ENCODE measurements at places on chromosomes 1 and 21.
A peak's percentile ranks its signal among the peaks of the same experiment; 100 is the strongest.

GRCh38 chr1:91687452-91687851, 186.8 kb downstream of the CDC7 start:
- peak overlapping the region; percentile 75 for H3K27ac ChIP-seq
- H3K4me3 ChIP-seq: no peak overlapping the region
- peaks cover 42% of the 10 kb centered on the region for H3K36me3 ChIP-seq
- no peak for DNase-seq

DNA sequence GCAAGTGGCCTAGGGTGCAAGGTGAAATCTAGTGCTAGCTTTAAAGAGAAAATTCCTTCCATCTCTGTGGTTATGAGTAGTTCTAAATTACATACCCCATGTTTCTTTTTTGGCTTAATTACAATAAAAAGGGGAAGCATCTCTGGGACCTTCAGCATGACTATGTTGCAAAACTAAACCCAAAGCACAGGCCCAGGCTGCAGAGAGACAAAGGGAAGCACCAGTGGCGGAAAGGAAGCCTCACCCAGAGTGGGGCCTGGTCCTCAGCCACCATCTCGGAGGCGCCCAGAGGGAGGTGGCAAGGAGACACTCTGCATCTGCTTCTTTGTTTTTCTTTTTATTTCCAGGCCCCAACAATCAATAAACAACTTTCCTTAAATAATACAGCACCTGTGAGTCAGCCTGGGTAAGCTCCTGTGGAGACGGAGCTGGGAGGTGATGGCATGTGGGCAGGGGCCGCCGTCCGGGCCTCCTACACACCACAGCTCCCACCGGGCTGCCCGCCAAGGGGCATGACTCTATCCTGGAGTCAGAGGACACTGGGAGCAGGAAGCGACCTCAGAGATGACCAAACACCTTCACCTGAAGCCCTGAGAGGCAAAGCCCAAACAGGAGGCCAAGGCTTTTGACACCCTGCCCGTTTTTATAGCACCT, 21.7 kb downstream of the ITPKB start:
- no peak for DNase-seq
- H3K4me3 ChIP-seq: peak overlapping the region; percentile 0
- H3K36me3 ChIP-seq: peaks cover 44% of the 10 kb centered on the region

DNA sequence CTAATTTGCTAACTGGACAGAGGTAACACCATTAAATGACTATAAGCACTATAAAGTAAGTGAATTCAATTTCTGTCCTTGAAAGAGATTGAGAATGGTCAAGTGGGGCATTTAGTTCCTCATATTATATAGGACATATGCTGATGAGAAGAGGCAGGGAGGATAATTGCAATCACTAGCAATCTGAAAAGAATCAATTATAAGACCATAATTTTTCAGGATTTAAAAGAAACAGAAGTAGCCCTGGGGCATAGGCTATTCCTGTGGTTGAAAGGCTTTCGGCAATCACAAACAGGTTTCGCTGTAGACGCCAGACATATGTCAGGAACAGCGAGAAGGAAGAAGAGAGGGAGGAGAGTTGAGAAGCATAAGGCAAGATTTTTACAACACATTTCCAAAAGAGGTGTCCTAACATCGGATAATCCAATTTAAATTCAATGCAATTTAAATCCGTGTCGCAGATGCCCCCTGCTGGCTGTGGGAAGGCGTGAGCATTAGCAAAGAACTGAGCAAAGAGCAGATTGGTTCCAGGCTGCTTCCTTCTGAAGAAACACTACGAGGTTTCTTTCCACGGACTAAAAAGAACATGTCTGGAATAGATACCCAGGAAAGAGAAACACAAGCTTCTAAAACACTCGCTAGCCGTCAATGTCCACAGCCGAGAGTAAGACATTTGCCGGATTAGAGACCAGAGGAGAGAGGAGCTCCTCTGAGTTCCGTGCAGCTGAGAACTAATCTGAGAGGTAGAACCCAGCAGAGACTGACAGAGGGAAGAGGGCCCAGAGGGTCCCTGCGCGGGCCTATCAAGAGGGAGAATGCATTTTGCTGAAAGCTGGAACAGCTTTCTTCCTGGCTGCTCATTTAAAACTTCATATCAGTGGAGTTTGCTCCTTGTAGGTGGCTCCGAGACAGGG, 27.9 kb downstream of the RGS5 start:
- no peak overlapping the region for H3K27ac ChIP-seq
- H3K4me3 ChIP-seq: no peak overlapping the region
- no peak for DNase-seq
- no peaks in the 10 kb centered on the region for H3K36me3 ChIP-seq

DNA sequence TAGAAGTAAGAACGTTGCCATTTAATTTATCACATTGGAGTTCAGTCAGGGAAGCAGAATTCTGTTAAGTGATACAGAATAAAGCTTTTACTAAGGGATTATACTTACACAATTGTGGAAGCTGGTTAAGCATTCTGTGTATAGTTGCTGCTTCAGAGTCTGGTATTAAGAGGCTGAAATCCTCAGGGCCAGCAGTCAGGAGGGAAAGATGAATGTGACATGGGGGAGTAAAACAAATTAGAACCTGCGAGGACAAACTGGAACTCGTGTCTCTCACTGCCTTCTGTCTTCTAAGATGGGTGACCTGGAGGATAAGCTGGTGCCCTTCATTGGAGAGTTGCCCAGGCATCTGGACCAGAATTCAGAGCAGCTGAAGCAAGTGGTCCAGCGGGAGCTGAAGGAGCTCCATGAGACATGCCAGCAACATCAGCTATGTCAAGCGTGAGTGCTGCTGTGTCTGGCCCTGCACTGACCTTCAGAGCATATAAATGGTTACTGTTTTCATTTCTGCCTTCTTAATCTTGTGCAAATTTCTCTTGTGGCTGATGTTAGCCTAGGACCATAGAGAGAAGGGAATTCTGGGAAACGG, 23.0 kb downstream of the MARK1 start:
- H3K27ac ChIP-seq: no peak overlapping the region
- DNase-seq: no peak
- no peaks in the 10 kb centered on the region for H3K4me1 ChIP-seq
- peaks cover 20% of the 10 kb centered on the region for H3K27me3 ChIP-seq

- no peak overlapping the region for H3K27ac ChIP-seq
- peaks cover 48% of the 10 kb centered on the region for H3K27me3 ChIP-seq
- DNase-seq: no peak
- H3K36me3 ChIP-seq: no peaks in the 10 kb centered on the region
- H3K4me3 ChIP-seq: no peak overlapping the region
- no peaks in the 10 kb centered on the region for H3K4me1 ChIP-seq
These were observed 323.5 kb downstream of the DUSP10 start for GRCh38 chr1:221418346-221418745.

DNA sequence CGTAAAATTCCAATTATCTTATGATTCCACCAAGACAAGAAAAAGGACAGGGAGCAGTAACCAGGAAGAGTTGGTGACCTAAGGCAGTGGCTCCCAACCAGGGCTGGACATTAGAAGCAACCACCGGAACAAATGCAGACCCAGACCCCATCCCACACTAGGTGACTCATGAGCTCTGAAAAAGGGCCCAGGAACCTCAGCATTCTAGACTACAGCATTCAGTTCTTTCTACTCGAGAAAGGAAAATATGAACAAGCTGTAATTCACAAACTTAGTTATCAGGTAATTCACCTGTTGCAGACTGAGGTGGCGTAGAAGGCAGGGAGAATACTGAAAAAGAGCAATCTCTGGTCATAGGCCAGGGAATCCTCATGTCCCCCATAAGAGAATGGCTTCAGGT, 138.4 kb upstream of the KRTAP19-8 start:
- peaks cover 6% of the 10 kb centered on the region for H3K36me3 ChIP-seq
- H3K27ac ChIP-seq: no peak overlapping the region
- H3K4me3 ChIP-seq: no peak overlapping the region
- H3K27me3 ChIP-seq: no peaks in the 10 kb centered on the region
- DNase-seq: no peak
- H3K4me1 ChIP-seq: peaks cover 16% of the 10 kb centered on the region

DNA sequence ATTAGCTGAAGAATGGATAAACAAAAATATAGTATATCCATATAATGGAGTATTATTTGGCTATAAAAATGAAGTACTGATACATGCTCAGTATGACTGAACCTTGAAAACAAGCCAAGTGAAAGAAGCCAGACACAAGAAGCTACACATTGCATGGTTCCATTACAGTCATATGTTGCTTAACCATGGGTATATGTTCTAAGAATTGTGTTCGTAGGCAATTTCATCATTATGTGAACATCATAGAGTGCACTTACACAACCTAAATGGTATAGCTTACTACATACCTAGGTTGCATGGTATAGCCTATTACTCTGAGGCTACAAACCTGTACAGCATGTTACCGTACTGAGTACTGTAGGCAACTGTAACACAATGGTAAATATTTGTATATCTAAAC, 28.6 kb upstream of the FCAMR start:
- H3K4me1 ChIP-seq: no peaks in the 10 kb centered on the region
- no peak for DNase-seq
- H3K4me3 ChIP-seq: no peak overlapping the region
- H3K36me3 ChIP-seq: no peaks in the 10 kb centered on the region

- H3K4me1 ChIP-seq: peaks cover 13% of the 10 kb centered on the region
- no peak overlapping the region for H3K27ac ChIP-seq
- no peaks in the 10 kb centered on the region for H3K27me3 ChIP-seq
- DNase-seq: no peak
These were observed 28.1 kb downstream of the ERI3 start for GRCh38 chr1:44326821-44327465.

DNA sequence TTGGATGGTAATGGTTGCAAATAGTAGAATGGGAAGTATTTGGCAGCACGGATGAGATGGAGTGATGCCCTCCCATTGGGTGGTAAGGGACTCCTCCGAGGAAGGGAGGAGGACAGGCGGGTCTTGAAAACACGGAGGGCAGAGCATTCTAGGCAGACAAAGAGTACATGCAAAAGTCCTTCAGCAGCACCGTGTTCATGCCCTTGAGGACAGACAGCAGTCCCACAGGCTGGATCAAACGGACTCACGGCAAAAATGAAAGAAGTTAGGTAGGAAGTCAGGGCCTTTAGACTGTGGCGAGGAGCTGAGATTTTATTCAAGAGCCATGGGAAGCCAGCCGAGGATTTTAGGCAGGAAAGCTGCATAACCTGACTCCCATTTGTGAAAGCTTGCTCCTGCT, 253.9 kb downstream of the RHOU start:
- no peak overlapping the region for H3K4me3 ChIP-seq
- no peaks in the 10 kb centered on the region for H3K36me3 ChIP-seq
- DNase-seq: no peak
- H3K27ac ChIP-seq: no peak overlapping the region

DNA sequence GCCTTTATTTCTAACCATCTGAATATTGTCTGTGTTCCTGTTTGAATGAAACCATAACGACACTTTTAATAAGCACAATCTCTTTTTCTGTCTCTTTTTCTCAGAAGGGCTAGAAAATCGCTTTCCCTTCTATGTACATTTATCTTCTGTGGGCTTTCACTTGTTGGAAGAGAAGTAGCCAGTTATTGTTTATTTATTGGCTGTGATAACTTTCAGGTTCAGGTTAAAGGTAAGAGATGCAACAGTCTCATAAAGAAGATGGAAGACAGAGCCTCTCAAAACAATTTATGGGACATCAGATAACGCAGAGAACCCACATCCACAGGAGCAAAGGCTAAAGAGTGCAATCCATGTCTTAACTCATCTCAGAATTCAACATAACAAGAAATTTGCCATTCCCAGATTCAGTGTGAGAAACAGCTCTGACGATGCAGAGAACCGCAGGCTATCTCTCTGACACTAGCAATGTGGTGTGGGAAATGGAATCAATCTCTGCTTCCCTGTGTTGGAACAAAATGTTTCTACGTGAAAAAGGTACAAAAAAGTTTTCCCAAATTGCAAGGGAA, 4.1 kb upstream of the CD244 start:
- H3K27ac ChIP-seq: no peak overlapping the region
- no peak for DNase-seq
- H3K4me1 ChIP-seq: peaks cover 30% of the 10 kb centered on the region
- H3K4me3 ChIP-seq: no peak overlapping the region

DNA sequence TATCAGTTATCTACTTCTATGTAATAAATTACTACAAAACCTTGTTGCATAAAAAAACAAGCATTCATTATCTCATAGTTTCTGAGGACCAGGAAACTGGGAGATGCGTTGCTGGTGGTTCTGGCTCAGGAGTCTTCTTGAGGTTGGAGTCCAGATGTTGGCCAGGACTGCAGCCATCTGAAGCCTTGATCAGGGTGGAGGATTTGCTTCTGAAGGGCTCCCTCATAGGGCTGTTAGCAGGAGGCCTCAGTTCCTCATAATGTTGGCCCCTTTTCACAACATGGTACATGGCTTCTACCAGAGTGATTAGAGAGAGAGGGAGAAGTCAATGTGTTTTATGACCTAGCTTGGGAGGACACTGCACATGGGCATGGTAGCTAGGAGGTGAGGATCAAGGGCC, 137.4 kb downstream of the CNIH3 start:
- H3K36me3 ChIP-seq: no peaks in the 10 kb centered on the region
- no peak overlapping the region for H3K27ac ChIP-seq
- no peaks in the 10 kb centered on the region for H3K4me1 ChIP-seq
- no peak for DNase-seq

DNA sequence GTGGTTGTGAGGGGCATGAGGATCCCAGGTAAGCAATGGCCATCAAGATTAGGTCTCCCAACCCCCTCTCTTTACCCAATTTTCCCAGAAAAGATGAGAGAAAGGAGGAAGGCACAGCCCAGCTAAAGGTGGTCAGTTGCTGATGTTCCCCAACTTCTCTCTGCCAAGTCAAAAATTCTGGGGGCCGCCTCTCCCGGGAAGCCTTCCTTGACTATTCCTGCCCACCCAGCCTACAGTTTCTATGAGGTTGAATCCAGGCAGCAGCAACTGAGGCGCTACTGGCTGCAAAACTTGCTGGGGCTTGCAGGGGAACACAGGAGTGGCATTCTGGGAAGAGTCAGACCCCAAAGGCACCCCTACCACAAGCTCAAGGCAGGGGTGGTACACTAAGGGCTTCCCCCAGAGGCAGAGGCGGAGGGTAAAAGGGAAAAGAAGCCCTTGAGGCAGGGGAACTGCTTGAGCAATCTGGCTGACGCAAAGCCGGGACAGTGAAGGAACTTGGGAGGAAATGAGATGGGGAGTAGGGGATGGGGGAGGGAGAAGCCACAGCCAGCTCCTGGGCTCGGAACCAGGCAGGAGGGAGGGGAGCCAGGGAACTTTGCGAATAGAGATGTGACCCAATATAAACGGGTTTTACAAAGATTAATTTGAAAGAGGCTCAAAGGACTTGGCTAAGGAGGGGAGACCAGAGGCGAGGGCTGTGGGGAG, 31.2 kb downstream of the SDC3 start:
- peaks cover 58% of the 10 kb centered on the region for H3K27me3 ChIP-seq
- no peaks in the 10 kb centered on the region for H3K36me3 ChIP-seq
- no peak overlapping the region for H3K4me3 ChIP-seq
- H3K4me1 ChIP-seq: no peaks in the 10 kb centered on the region
- DNase-seq: no peak
- no peak overlapping the region for H3K27ac ChIP-seq

GRCh38 chr1:16122916-16123315, 33.0 kb downstream of the EPHA2 start:
- H3K27ac ChIP-seq: peak overlapping the region; percentile 86
- peaks cover 3% of the 10 kb centered on the region for H3K36me3 ChIP-seq

GRCh38 chr1:190957565-190957964, 479.9 kb upstream of the BRINP3 start:
- no peak for DNase-seq
- H3K4me3 ChIP-seq: no peak overlapping the region
- H3K27ac ChIP-seq: no peak overlapping the region

GRCh38 chr1:33086384-33086850, 5.5 kb downstream of the AZIN2 start:
- H3K27me3 ChIP-seq: no peaks in the 10 kb centered on the region
- no peak overlapping the region for H3K4me3 ChIP-seq
- H3K27ac ChIP-seq: peak overlapping the region; percentile 81
- H3K36me3 ChIP-seq: peaks cover 1% of the 10 kb centered on the region
- peaks cover 43% of the 10 kb centered on the region for H3K4me1 ChIP-seq
- no peak for DNase-seq
